Endothelial cell (in vitro differentiated cells): ENCODE measurements at places on chromosomes 1 and 21. TPM values are rescaled to one million over a fixed set of nuclear protein-coding genes. Genes with fewer than 3 reads are reported as not detected.

THEM5 gene
- not detected for total RNA-seq

TCHHL1 gene
- not detected for total RNA-seq

KISS1 gene
- not detected for total RNA-seq

SPRR2F gene
- total RNA-seq: not detected

SLC44A5 gene
- total RNA-seq: 3.4 TPM

FCN3 gene
- 132 TPM for total RNA-seq

ATP13A2 gene
- total RNA-seq: 55.6 TPM

ASCL5 gene
- not detected for total RNA-seq

DNA sequence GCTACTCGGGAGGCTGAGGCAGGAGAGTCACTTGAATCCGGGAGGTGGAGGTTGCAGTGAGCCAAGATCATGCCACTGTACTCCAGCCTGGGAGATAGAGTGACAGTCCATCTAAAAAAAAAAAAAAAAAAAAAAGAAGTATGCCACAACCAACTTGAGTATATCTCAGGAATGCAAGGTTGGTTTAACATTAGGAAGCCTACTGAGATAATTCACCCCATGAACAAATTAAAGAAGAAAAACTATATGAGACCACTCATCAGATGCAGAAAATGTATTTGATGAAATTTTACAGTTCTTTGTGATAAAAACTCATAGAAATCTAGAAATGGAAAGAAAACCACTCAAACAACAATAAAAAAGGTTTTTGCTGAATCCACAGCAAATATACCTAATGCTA lies 373.8 kb downstream of the LMO4 start:
- no peak for DNase-seq
- H3K4me1 ChIP-seq: no peaks in the 10 kb centered on the region
- no peak overlapping the region for H3K27ac ChIP-seq
- H3K27me3 ChIP-seq: no peaks in the 10 kb centered on the region
- peaks cover 3% of the 10 kb centered on the region for H3K36me3 ChIP-seq

- no peak overlapping the region for H3K27ac ChIP-seq
- H3K4me3 ChIP-seq: no peak overlapping the region
- peaks cover 3% of the 10 kb centered on the region for H3K4me1 ChIP-seq
Measured at GRCh38 chr1:207405814-207406213, 48.3 kb upstream of the CR2 start.

GRCh38 chr1:1421147-1421906 lies at the start of gene ANKRD65:
Gene ANKRD65 (minus strand): TSS chr1:1421276. CDS start chr1:1421005, 271 bp downstream.
- no peak within 1 kb of the TSS for H3K4me3 ChIP-seq
- peaks cover 12% of the 10 kb centered on the region for H3K4me1 ChIP-seq
- peaks cover 9% of the 10 kb centered on the region for H3K27me3 ChIP-seq
- H3K36me3 ChIP-seq: peaks cover 4% of the 10 kb centered on the region

GRCh38 chr1:46798810-46799209 lies at the start of gene CYP4B1:
Gene CYP4B1 (plus strand): TSS chr1:46799046. CDS start chr1:46799082, 36 bp downstream.
- no peak within 1 kb of the TSS for H3K4me3 ChIP-seq
- H3K4me1 ChIP-seq: no peaks in the 10 kb centered on the region
- H3K27ac ChIP-seq: no peak within 1 kb of the TSS
- peaks cover 1% of the 10 kb centered on the region for H3K27me3 ChIP-seq

DNA sequence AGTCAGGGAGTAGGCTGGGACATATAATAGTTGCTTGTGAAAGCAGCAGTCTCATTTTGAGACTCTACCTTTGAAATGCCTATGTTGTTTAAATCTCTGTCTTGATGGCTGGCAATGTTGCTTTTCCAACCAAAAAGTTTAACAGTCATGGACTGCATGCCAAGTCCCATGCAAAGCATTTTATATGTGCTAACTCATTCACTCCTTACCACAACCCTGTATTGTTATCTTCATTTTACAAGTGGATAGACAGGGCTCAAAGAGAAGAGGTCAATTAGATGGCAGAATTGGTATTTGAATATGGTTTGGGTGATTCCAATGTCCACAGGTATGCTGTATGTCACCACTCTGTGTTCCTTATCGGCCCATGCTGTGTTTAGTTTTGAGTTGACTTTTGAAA lies 331.4 kb upstream of the USP24 start:
- no peaks in the 10 kb centered on the region for H3K4me1 ChIP-seq
- DNase-seq: no peak
- no peak overlapping the region for H3K4me3 ChIP-seq
- H3K36me3 ChIP-seq: no peaks in the 10 kb centered on the region
- no peaks in the 10 kb centered on the region for H3K27me3 ChIP-seq
- no peak overlapping the region for H3K27ac ChIP-seq

DNA sequence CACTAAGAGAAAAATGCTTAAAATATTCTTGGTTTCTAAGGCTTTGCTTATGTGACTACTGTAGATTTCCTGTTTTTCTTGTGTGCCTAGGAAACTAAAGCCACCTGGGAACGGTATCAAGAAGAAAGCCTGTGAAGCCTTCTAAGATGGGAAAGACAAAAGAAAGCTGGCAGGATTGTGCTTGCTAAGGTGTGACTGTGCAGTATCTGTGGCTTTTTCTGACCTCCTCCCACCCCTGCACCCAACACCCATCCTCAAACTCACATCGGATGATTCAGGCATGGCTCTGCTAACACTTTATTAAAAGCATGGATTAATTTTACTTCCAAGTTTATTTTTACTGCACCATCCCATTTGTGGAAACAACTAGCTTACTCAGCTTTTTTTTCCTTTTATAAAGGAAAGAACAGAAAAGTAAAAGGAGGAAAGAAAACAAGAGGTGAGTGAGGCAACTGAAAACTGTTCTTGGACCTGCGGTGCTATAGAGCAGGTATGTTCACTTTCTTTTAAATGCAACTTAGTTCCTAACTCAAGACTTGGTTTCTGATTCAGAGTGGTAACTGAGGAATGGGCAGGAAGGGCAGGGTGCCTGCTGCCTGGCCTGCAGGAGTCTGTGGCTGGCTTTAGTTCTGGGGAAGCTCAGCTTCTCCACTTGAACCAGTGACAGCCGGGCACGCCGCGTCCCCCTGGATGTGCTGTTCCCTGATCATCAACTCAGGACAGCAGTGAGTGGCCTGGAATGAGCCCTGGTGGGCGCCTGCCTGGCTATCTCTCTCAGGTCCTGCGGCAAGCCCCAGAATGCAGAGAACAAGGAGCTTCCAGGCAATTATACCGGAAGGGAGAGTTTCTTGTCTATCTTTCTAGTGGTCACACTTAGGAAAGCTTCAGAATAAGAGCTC lies at the start of gene GBP6:
GBP6 (plus strand) TSS at position 422 of the 899 bp plus-strand sequence. CDS start 4,493 bp downstream, outside the sequence.
- no peaks in the 10 kb centered on the region for H3K36me3 ChIP-seq
- no peak within 1 kb of the TSS for H3K4me3 ChIP-seq
- peaks cover 3% of the 10 kb centered on the region for H3K27me3 ChIP-seq
- no peak within 1 kb of the TSS for H3K27ac ChIP-seq
- DNase-seq: no peak
- peaks cover 11% of the 10 kb centered on the region for H3K4me1 ChIP-seq

- H3K36me3 ChIP-seq: no peaks in the 10 kb centered on the region
- no peaks in the 10 kb centered on the region for H3K27me3 ChIP-seq
- no peak for DNase-seq
- H3K27ac ChIP-seq: no peak overlapping the region
Measured at GRCh38 chr1:229907884-229908638, 159.0 kb upstream of the GALNT2 start.

DNA sequence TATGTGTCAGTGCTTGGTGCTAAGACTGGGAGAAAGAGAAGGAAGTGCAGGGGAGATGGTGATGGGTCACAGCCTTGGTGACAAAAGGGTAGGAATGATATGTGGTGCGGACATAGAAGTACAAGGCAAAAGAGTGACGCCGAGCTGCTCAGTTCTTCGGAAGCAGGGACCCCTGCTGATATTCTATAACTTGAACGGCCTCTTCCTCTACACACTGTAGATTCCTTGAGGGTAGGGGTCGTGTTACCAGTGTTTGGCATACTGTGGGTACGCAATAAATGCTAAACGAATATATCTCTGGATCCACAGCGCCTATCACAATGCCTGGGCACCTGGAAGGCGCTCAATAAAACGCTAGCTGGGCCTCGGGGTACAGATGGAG lies 488 bp downstream of the DBT start:
- no peak overlapping the region for H3K4me3 ChIP-seq
- no peak for DNase-seq
- no peak overlapping the region for H3K27ac ChIP-seq
- H3K4me1 ChIP-seq: no peaks in the 10 kb centered on the region
- H3K27me3 ChIP-seq: no peaks in the 10 kb centered on the region
- H3K36me3 ChIP-seq: no peaks in the 10 kb centered on the region

GRCh38 chr1:204041803-204042505 lies 31.0 kb upstream of the SOX13 start:
- H3K36me3 ChIP-seq: peaks cover 9% of the 10 kb centered on the region
- peaks cover 6% of the 10 kb centered on the region for H3K27me3 ChIP-seq
- no peak overlapping the region for H3K27ac ChIP-seq
- no peak overlapping the region for H3K4me3 ChIP-seq

DNA sequence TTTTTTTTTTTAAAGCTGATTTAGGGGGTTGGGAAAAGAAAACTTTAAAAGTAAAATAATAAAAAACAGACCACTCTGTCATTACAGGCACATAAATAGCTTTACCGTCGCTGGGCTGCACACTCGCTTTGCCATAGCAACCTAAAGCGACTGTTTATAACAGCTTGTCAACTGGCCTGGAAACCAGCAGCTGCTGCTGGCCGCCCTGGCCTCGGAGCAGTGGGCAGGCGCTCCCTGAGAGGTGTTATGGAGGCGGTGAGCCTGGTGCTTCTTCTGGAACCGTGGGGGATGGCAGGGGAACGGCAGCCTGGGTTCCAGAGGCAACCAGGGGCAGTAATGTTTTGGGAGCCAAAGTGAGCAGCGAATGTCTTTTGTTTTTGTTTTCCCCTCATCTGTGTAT lies 45.7 kb downstream of the ATP2B4 start:
- peaks cover 8% of the 10 kb centered on the region for H3K27me3 ChIP-seq
- no peak for DNase-seq
- peaks cover 77% of the 10 kb centered on the region for H3K4me1 ChIP-seq
- H3K36me3 ChIP-seq: peaks cover 22% of the 10 kb centered on the region
- peak overlapping the region; percentile 99 for H3K27ac ChIP-seq

- no peak overlapping the region for H3K27ac ChIP-seq
- peaks cover 27% of the 10 kb centered on the region for H3K4me1 ChIP-seq
- peaks cover 4% of the 10 kb centered on the region for H3K27me3 ChIP-seq
- peaks cover 4% of the 10 kb centered on the region for H3K36me3 ChIP-seq
Measured at GRCh38 chr1:41851589-41851988, 67.1 kb downstream of the HIVEP3 start.

- peaks cover 1% of the 10 kb centered on the region for H3K27me3 ChIP-seq
- H3K27ac ChIP-seq: no peak overlapping the region
- H3K4me1 ChIP-seq: no peaks in the 10 kb centered on the region
- DNase-seq: no peak
- no peak overlapping the region for H3K4me3 ChIP-seq
Measured at GRCh38 chr1:51973587-51974474, 16.7 kb downstream of the RAB3B start.

GRCh38 chr1:85576642-85577418 lies 3.7 kb upstream of the CCN1 start:
- peaks cover 37% of the 10 kb centered on the region for H3K4me1 ChIP-seq
- peaks cover 9% of the 10 kb centered on the region for H3K36me3 ChIP-seq
- peaks cover 41% of the 10 kb centered on the region for H3K27me3 ChIP-seq
- peak overlapping the region; percentile 93 for H3K4me3 ChIP-seq

- H3K4me1 ChIP-seq: peaks cover 29% of the 10 kb centered on the region
- no peaks in the 10 kb centered on the region for H3K27me3 ChIP-seq
- no peaks in the 10 kb centered on the region for H3K36me3 ChIP-seq
- no peak overlapping the region for H3K4me3 ChIP-seq
- no peak for DNase-seq
- H3K27ac ChIP-seq: no peak overlapping the region
Measured at GRCh38 chr1:178161516-178161915, 67.6 kb downstream of the RASAL2 start.

DNA sequence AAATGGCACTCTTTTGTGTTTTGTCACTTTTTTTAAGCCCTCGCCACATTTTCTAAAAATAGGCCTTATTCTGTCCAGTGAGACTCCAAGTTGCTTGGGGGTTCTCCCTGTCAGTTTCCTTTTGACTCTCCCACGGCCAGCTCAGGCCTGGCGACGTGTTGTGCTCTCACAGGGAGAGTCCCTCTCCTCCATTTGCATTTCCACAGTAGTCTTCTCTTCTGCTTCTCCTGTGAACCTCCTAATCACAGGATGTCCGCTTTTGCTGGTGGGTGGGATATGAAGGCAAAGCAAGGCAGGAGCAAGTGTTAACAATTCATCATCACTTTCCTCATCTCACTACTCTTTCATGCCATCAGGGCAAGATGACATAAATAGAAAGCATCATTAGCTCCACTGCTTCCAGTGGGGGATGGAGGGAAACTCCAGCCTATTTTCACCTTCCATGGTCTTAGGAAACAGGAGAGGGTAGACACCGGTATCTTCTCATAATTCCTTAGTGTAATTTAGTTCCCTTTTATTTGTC lies 99.8 kb downstream of the INTS7 start:
- H3K36me3 ChIP-seq: no peaks in the 10 kb centered on the region
- H3K27ac ChIP-seq: no peak overlapping the region
- H3K4me1 ChIP-seq: peaks cover 20% of the 10 kb centered on the region
- no peak for DNase-seq

DNA sequence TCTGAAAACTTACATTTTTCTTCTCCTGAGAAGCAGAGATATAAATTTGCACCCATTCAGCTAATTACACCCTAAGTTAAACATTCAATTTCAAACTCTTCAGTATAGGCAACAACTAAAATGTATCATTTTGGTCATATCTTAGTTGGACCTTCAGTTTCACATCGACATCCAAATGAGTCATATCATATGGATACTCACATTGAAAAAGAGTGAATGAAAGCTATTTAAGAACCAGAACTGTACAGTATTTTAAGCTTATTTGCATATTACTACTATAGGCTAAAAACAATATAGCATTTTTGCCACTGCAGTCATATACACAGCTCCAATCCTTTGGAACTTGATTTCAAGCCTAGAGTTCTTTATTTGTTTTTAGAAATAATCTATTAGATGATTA lies 33.6 kb downstream of the USP25 start:
- H3K4me3 ChIP-seq: no peak overlapping the region
- H3K36me3 ChIP-seq: no peaks in the 10 kb centered on the region
- no peaks in the 10 kb centered on the region for H3K27me3 ChIP-seq
- no peak for DNase-seq

DNA sequence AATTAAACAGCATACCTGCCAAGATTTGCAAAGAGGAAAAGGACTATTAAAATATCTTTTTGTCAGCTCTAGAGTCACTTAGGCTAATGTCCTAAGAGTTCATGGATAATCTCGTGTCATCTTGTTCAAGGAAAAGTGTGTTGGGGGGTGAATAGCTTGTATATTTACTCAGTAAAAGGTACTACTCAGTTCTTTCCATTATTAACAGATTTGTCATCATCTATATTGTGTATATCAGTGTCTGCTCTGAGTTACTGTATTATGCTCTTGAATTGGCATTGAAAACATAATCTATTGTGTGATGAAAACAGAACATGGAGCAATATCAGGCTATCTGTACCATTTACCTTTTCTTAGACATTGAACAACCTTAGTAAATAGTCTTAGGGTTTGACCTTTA lies 41.9 kb downstream of the SMG7 start:
- no peaks in the 10 kb centered on the region for H3K27me3 ChIP-seq
- no peaks in the 10 kb centered on the region for H3K36me3 ChIP-seq
- DNase-seq: no peak
- peaks cover 6% of the 10 kb centered on the region for H3K4me1 ChIP-seq
- no peak overlapping the region for H3K4me3 ChIP-seq
- no peak overlapping the region for H3K27ac ChIP-seq
